ENCODE measurements at places on chromosomes 2 and 18.

- peak; percentile 25 for DNase-seq
Observed at GRCh38 chr2:73896362-73897239, 3.8 kb downstream of the ACTG2 start.

GRCh38 chr2:140604096-140604495 lies 1526.7 kb downstream of the LRP1B start:
- DNase-seq = no peak

GRCh38 chr18:22314001-22314400 lies 103.7 kb downstream of the CTAGE1 start:
- DNase-seq = no peak

DNA sequence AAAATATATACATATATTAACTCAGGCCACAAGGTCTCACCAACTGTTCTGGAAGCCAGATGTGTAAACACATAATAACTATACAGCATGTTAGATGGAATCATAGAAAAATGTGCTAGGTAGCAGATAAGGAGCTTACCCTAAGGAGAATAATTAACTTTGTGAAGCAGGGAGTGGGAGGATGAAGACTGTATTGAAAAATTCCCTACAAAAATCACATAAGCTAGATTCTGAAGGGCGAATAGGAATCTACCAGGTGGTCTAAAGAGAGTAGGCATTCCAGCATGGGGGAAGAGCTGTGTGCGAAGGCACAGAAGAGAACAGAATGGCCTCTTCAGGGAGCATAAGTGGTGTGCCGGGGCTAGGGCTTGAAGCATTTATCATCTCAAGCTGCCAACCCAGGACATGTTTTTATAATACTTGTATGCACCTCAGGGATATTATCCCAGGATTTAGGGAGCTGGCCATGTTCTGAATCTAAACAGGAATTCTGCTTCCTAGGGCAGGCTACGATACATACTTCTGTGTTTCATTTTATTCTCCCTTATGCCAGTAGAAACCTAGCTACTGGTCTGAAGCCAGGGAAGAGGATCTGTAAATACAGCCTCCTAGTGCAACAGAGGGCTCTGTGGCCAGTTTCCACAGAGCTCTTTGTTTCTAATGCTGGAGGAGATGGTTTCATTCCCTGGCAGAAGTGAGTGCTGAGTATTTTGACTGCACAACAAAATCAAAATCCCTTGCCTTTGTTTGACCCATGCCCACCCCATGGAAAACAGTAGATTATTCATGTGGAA lies 56.7 kb downstream of the NEMP2 start:
- DNase-seq = no peak

GRCh38 chr2:164599954-164600589 lies 21.2 kb downstream of the GRB14 start:
- no peak for DNase-seq

GRCh38 chr2:32011485-32011960 lies 715 bp upstream of the MEMO1 start:
- DNase-seq = no peak

DNA sequence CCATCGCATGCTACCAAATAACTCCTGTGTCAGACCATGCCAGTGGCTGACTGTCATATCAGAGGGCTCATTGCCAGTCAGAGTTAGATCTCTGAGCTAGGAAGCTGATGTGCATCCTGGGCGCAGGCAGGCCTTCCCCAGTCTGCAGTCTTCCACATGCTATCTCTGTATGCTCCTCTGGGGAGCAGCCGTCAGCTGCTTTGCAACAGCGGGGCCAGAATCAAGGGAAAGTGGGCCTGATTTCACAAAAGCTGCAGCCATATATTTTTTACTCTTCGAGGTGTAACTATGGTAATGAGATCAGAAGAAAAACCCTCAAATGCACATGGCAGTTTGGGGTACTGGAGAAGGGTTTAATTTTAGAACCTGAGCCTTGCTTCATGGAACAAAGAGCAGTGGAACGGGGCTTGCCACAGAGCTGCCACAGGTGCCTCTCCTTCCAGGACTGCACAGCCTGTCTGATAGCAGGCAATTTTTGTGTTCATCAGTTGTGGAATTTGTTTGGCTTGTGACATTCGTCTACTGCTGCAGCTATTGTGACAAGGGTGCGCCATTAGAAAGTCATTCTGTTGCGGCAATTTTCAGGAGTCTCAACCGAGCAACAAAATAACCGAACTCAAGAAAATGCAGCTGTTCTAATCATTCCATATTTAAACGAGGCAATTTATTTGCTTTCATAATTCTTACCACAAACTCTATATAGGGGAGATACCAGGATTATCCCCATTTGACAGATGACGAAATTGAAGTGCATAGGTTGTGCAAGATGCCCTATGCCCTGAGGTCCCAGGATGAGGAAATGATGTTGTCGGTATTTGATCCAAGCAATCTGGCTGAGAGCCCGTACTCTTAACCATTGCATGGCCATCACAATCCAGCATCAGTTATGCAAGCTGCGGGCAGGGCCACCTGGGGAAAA lies 109.6 kb upstream of the CYRIA start:
- DNase-seq = no peak

DNA sequence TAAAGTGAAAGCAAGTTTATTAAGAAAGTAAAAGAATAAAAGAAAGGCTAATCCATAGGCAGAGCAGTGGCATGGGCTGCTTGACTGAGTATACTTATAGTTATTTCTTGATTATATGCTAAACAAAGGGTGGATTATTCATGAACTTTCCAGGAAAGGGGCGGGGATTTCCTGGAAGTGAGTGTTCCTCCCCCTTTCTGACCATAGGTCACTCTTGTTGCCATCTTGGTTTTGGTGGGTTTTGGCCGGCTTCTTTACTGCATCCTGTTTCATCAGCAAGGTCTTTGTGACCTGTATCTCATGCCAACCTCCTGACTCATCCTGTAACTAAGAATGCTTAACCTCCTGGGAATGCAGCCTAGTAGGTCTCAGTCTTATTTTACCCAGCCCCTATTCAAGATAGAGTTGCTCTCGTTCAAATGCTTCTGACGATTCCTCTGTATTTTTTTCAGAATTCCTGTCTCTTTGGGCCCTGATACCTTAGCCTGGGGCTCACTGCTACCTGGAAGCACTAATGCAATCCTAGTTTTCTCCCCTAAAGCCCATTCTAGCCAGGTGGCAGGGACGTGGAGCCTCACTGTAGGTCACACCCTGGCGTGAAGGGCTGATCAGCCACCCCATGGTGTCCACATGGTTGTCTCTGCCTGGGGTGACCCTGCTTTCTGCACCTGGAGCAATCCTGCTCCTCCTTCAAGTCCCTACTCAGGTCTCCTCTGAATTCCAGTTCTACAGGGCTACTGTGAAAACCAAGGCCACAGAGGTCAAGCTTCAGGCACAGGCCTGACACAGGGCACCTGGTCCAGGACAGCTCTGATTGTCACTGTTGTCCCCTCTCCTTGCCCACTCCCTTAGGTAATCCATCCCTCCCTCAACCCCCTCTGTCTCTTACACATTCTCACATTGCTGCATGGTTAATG lies 6.0 kb upstream of the SLC35F6 start:
- no peak for DNase-seq

GRCh38 chr18:3281456-3282400 lies 19.8 kb downstream of the MYL12B start:
- DNase-seq = peak; percentile 68

- DNase-seq = no peak
Observed at GRCh38 chr18:25289001-25289631, 62.9 kb downstream of the ZNF521 start.

- no peak for DNase-seq
Observed at GRCh38 chr2:41410011-41410410, 637.8 kb upstream of the PKDCC start.

- no peak for DNase-seq
Observed at GRCh38 chr2:184793176-184793575, 194.8 kb downstream of the ZNF804A start.
